ENCODE measurements at places on chromosomes 3 and 15.

GRCh38 chr3:171565481-171566058 lies 105.4 kb upstream of the TNIK start:
- no peak for DNase-seq

DNA sequence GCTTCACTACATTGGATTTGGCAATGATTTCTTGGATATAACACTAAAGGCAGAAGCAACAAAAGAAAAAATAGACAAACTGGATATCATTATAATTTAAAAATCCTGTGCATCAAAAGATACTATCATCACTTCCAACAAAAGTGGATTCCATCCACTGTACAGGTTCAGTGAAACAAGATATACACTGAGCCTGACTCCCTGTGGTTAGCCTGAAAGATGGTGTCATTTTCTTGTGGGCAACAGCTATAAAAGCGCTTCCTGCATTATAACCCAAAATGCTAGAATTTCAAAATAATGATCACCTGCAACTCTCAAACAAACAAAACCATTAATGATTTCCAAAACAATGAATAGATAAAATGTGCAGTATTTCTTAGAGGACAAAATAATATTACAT lies 39.6 kb upstream of the TBC1D23 start:
- no peak for DNase-seq

DNA sequence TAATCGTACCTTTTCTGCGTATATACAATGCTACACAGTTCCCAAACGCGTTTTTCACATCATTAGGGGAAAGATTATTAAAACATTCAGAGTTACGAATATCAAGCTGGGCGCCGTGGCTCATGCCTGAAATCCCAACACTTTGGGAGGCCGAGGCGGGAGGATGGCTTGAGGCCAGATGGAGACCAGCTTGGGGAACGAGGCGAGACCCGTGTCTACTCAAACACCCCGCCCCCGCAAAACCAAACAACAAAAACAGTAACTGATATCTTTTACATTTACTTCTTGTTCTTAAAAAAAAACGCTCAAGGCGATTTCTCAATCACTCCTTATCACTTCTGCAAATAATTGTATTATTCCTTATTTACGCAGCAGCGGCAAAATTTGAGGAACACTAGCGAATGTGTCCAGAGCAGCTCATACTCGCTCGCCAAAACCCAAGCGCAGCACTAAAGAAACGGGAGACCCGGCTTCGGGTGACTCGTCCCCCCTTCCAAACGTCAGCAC lies 1.2 kb downstream of the ZBTB11 start:
- DNase-seq: no peak

GRCh38 chr3:93984618-93985017 lies 4.7 kb downstream of the ARL13B start:
- DNase-seq: no peak

DNA sequence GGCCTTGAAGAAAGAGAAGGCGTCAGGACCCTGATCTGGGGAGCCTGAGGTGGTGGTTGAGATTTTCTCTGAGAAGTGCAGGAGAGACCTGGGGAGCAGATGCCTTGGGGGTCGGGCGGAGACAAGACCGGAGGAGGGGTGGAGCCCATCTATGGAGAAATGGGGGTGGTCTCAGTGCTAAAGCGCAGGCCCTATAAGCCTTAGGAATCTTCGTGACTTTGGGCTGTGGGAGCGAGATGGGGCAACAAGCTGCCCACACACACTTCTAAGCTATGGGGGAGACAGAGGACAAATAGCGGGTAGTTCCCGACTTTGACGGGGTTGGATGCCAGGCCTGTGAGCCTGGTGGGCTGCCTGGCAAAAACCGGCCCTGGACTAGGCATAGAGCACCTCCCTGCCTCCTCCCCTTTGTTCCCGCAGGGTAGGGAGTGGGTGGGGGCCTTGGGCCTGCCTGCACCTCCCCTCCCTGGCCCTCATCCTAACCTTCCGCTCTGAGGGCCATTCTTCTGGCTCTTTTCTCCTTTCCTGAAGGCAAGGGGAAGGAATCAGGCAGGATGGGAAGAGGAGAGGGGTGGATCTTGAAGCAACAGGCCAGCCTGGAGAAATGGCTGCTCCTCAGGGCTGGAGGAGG lies 880 bp downstream of the NISCH start:
- no peak for DNase-seq

GRCh38 chr3:174431717-174432116 lies 427.4 kb upstream of the NAALADL2 start:
- no peak for DNase-seq

DNA sequence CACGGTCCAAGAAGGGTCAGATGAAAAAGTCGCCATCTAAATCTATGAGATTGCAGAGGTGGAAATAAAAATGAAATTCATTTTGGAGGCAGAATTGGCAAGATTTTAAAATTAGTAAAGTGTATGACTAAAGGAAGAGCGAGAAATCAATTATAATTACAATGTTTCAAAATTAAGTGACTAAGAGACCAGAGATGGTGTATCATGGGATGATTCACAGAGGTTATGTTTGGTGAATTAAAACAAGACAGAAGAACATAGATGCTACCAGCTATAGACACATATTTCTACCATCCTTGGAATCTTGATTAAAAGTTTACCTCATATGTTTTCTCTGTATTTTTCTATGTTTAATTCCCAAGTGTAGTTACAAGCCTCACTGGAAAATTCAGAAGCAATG lies 308.9 kb upstream of the DNAJC19 start:
- no peak for DNase-seq

DNA sequence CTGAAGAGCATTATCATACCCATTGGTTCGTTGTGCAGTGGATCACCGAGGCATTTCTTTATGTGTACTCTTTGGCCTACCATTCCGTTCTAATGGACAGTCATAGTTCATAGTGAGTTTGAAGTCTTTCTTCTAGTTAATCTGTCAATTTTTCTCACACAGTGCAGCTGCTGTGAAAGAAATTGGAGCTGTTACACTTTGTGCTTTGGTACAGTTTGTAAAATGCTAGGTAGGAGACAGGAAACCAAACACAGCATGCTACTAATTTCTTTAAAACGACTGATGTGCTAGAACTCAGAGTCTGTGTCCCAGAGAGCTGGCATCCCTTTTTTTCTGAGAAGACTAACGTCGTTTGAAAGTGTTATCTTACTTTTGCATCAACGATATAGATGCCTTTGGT lies 218.9 kb downstream of the CNTN4 start:
- no peak for DNase-seq

DNA sequence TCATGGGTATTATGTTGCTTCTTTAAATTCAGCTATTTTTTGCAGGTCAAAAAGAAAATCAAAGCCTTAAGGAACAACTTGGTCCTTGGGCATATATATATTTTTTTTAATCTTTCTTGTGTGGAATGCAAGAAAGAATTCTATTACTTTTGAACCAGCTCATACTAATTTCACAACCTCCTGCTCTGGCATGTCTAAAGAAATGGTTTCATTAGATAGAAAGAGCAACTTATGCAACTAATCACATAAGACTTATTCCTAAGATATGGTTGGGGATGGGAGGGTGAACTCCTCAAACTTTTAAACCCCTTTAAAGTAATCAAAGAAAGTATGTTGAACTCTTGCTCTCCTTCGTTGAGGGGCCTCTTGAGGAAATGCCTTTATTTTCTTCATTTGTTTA lies 114.9 kb downstream of the GMNC start:
- no peak for DNase-seq

DNA sequence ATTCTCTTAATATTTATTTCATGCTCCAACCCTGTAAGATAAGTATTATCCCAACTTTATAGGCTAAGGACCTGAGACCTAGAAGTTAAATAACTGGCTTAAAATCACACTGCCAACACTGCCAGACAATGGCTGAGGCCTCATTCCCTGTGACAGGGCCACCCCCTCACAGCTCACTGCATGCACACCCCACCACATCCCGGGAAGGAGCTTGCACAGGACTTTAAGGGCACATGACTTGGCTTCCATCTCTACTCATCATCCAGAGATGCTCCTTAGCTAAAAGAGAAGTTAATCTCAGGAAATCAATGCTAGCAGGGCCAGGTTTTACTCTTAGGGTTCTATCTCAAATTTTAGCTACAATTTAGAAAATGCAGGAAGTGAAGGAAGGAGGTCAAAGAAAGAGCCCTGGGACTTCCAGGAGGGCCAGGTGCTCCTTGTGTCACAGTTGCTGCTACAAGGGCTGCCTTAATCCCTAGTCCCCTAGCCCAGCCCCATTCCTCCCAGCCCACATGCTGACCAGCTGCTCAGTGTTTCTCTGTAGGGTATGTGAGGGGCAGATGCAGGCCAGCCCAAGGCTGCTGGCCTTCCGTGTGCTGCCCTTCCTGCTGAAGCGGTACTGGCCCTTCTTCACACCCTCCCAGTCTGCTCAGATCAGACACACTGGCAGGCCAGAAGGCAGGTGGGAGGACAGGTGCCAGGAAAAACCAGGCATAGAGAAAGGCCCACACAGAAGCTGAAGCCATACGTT lies 53.5 kb downstream of the WWTR1 start:
- DNase-seq: no peak
